Cardiac septum (tissue), 1 donor: ENCODE measurements at places on chromosomes 11 and 22. TPM values are rescaled to one million over a fixed set of nuclear protein-coding genes. Genes with fewer than 3 reads are reported as not detected.

The ZP1 gene
- total RNA-seq: not detected

The MAPK8IP2 gene
- 0.48 TPM for total RNA-seq

The WBP2NL gene
- total RNA-seq: 0.73 TPM

The SMPD1 gene
- 57.8 TPM for total RNA-seq

GRCh38 chr11:72405009-72405408 is 29.3 kb downstream of the CLPB start:
- DNase-seq: no peak

GRCh38 chr22:38201371-38201710 is 453 bp upstream of the MAFF start:
- no peak for DNase-seq

DNA sequence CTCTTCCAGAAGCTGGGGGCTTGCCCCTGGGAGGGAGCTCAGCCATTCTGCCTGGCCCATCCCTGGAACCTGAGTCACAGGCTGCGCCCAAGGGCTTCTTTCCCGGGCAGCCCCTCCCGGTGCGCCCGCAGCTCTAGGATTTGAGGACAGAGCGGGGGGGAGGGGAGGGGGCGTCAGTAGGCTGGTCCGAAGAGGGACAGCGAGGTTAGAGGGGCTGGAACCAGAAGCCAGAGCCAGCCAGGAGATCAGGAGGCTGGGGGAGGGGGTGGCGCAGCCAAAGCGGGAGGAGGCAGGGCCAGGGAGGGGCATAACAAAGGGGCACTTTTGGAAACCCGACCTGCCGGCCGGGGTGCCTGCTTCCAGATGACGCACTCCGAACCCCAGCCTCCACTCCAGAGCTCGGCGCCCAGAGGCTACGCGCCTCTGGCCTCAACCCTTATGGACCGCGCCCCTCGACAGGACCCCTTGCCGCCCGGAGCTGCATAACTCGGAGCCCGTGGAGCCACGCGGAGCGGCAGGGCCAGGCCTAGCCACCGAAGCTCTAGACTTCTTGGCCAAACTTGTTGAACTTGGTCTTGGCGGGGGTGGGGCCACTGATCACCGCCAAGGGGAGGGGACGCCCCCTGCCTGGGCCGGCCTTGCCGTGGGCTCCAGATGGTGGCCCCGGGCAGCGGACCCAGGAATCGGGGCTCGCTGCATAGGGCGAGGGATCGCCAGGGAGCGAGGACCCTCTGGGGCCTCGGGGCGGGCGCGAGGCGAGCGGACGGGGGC is 744 bp downstream of the PACSIN3 start:
- peak; percentile 91 for DNase-seq

GRCh38 chr11:110514967-110515366 is 85.2 kb downstream of the FDX1 start:
- no peak for DNase-seq

- DNase-seq: no peak
Observed at GRCh38 chr22:24566899-24567511, 11.2 kb downstream of the SNRPD3 start.

DNA sequence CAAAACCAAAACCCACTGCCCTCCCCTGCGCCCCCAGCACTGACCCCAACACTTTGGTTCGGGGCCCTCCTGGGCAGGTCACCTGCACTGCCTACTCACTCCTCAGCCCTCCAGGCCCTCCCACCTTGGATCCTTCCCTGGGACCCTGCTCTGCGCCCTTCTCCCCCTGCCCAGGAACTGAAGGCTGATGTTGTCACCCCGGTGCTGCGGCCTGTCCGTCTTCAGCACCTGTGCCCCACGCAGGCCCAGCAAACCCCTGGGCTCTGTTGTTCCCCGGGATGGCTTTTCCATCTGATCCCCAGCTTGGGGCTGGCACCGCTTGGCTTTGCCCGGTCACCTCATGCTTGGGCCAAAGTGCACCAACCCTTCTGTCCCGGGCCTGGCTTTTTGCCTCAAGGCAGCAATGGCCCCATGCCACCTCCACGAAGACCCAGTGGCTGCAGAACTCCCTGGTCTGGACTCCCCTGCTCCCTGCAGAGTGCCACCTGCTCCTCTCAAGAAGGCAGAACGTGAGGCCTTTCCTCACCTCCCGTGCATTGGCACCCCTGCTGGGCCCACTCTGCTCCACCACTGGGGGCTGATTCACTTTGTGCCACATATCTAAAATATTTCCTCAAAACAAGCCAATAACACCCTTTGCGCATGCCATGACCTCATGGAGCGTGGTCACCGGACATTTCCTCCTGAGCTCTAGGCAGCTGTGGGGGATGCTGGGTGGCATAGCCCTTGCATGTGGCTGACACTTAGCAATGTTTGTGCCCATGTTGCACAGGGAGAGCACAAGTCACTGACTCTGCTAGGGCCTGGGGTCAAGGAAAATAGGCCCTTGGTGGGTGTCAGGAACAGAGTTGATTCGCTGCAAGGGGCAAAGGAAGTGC is 8.8 kb downstream of the PPM1F start:
- DNase-seq: no peak

DNA sequence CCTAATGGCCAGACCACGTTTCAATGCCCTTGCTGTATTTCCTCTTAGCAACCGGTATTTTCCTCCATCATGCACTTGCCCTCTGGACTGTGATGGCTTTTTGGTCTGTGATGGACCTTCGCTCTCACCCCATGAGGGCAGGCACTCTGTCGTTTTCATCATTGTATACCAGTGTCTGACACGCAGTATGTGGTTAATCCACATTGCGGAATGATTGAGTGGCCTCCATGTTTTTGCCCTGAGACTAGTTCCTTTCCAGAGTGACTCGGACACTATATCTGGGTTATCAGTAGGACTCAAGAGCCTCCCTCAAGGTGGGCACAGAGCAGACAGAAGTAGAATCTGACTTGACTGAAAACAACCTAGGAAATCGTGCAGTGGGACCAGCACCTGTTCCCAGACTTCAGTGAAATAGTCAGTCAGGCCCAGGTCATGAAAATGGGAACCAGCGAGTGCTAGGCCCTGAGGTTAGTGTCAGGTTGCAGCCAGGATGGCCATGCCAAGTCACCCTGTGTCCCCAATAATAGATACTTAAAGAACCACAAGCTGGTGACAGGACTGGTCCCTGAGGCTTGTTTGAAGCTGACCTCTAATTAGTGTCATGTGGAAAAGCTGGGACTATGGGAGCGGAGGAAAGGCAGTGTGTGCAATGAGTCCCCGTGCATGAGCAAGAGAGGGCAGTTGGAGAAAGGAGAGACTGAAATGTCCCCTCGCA is 464.7 kb downstream of the INSC start:
- no peak for DNase-seq

DNA sequence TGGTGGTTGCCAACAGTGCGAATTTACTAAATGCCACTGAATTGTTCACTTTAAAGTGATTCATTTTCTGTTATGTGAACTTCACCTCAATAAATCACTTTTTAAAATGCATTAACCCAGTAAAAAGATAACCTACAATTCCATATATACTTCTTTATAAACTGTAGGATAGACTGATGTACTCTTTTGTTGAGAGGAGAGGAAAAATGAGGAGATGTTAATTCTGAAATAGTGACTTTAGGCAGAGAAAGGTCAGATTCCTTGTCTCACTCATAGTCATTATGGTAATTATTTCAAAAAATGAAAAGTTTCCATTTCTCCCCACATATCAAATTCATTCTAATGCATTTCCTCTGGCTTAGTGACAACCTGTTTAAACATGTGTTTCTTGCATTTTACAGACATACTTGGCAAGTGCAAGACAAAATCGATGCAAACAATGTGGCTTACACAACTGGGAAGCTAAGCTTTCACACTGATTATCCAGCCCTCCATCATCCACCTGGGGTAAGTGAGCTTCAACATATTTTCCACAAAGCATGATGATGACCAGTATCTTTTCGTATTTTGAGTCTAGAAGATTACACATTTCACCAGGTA is 74.5 kb downstream of the BBOX1 start:
- no peak for DNase-seq

GRCh38 chr11:115168229-115168671 is 336.0 kb downstream of the CADM1 start:
- DNase-seq: no peak

GRCh38 chr11:36840378-36840777 is 242.3 kb upstream of the RAG2 start:
- DNase-seq: no peak

DNA sequence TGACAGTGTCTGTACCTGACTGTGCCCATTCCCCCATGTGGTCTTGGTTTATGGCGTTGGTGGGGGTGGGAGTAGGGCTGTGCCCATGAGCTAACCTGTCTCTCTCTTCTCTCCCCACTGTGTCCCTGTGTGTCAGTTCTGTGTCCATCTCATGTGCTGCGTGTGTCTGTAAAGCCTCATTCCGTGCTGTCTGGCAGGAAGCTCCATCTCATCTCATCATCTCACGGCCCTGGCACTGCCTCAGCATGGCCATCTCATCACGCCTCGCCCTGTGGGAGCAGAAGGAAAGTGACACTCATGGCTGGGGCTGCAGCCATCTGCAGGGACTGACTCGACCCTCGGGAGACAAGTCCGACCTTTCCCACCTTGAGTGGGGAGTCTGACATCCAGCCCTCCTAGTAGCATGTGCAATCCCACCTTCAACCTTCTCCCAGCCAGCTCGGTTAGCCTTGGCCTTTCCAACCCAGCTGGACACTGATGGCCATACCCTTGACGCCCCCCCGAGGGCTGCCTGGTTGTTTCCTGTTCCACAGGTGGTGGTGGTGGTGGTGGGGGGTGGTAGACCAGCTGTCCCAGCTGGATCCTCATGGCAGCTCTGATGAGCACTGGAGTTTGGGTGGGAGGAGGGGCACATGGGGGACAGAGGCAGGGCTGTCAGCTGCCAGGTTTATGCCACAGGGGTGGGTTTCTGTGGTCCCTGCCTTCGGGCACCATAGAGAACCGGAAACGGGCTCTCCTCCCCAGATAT is 19.0 kb downstream of the MYO18B start:
- no peak for DNase-seq

GRCh38 chr22:19430890-19431541 is 517 bp downstream of the HIRA start:
- peak; percentile 78 for DNase-seq

- DNase-seq: no peak
Observed at GRCh38 chr22:43044290-43044712, 29.4 kb upstream of the PACSIN2 start.

DNA sequence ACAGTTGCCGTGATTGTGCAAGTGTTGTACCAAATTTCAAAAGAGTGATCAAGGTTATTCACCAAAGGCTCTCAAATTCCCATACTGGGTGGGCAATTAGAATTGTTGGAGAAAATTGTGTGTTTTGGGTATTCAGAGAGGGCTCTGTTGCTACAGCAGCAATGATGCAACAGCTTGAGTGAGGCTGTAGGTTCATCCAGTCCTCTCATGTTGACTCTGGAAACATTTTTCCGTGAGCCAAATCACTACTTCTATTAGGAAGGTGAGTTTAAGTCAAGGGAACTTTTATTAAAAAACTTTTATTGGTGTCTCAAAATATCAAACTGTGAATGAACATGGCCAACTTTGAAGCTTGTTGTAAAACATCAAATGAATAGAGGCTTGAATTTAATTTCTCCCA is 116.5 kb downstream of the CD44 start:
- DNase-seq: no peak

- no peak for DNase-seq
Observed at GRCh38 chr11:20068691-20069090, 91.6 kb downstream of the DBX1 start.

- no peak for DNase-seq
Observed at GRCh38 chr11:69435161-69435986, 46.1 kb upstream of the LINC01488 start.

- DNase-seq: peak; percentile 58
Observed at GRCh38 chr22:48968201-48968959, 859.3 kb downstream of the BRD1 start.

GRCh38 chr22:22884010-22884887 is 3.4 kb upstream of the IGLL5 start:
- DNase-seq: no peak

GRCh38 chr11:15471895-15472799 is 357.4 kb downstream of the INSC start:
- no peak for DNase-seq

GRCh38 chr11:33185756-33186155 is 24.5 kb upstream of the CSTF3 start:
- DNase-seq: no peak

- DNase-seq: no peak
Observed at GRCh38 chr11:34620202-34620601, 691 bp upstream of the EHF start.

DNA sequence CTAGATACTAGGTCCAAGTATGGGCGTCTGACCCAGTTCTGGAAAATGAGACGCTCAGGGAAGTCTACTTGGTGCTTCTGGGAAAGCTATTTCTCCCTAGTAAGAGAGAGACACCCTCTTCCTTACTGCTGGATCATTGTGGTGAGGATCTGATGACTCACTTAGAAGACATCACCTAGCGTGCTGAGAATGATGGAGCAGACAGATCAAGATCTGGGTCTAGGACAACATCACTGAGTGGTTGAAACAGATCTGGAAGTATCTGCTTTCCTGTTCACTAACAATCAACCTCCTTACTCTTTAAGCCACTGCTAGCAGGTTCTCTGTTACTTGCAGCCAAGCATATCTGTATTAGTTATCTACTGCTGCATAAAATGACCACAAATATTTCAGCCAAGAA is 38.3 kb upstream of the HMGXB4 start:
- DNase-seq: no peak

GRCh38 chr11:128895526-128895925 is 4.4 kb downstream of the KCNJ5 start:
- DNase-seq: peak; percentile 72

DNA sequence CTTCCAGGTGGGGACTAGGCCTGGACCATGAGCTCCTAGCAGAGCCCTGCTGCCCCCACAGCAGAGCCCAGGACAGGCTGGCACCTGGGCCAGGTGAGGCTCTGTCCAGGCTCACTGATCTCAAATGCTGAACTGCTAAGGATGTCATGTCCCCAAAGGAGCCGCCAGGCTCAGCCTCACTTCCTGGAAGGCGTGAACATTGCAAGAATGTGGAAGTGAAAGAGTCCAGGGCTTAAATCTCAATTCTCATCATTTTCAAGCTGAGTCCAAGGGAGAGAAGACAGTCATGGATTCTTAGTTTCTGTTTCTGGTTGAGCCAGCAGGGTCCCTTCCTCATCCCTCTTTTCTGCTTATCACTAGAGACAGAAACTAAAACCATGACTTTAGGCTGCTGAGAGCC is 5.0 kb downstream of the ASCL2 start:
- peak; percentile 74 for DNase-seq

GRCh38 chr11:7538031-7538430 is 24.2 kb downstream of the PPFIBP2 start:
- no peak for DNase-seq

DNA sequence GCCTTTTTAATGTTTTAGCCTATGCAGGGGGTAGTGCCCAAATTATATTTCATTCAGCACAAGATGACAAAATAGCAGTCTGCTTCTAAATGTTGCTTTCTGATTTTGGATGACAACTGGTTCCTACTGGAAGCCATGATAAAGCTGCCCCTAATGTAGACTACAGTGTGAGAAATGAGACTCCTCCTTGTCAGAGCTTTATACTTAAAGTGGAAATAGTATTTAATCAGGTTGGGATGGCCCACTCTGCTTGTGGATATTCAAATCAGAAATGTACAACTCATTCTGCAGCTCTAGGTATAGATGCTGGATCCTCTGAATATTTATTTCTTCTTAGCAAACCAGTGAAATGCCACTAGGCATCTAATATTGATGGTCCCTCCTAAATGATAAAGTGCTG is 171.3 kb downstream of the SOX6 start:
- DNase-seq: no peak
